KG1 (cell line): ENCODE measurements at places on chromosomes 16 and 17.

DNA sequence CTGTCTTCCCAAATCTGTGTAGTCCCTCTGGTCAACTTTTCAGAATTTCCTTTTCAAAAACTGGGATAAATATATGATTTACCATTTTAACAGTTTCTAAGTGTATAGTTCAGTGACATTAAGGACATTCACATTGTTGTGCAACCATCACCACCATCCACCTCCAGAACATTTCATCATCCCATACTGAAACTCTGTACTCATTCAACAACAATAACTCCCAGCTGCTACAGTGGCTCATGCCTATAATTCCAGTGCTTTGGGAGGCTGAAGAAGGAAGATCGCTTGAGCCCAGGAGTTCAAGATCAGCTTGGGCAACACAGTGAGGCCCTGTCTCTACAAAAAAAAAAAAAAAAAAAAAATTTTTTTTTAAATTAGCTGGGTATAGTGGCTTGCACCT is 131.0 kb downstream of the AATF start:
- no peak for DNase-seq

- DNase-seq = no peak
Observed at GRCh38 chr16:27657811-27658210, 107.9 kb downstream of the KATNIP start.

GRCh38 chr16:51968749-51969148 is 578.2 kb downstream of the TOX3 start:
- no peak for DNase-seq

DNA sequence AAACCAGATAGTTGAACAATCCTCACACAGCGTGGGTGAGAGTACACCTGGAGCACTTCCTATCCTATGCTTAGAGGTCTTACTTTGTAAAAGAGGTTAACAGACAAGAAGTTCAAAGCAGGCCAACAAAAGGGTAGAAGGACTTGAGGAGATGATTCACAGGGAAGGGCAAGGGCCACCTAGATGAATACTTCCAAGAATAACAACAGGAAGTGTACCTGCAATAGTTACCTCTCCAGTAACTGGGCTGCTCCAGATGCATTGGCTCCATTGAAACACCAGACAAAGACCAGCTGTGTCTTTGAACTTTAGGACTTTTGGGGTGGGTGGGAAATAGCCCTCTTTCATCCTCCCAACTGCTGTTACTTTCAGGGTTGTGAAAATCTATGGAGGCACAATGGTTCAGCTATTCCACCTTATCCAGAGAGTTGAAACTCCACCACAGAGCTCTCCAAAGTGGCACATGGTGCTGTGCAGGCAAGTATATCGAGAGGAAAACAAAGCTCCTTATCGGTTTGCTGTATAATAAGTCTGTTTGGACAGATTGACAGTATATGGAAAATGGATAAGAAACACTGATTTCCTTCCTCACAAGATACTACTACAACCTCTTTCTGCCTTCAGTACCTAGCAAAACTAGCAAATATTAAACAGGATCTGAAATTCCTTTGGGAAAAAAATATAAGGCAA is 22.7 kb downstream of the RNF43 start:
- DNase-seq = no peak

- no peak for DNase-seq
Observed at GRCh38 chr17:72696156-72696555, 396.3 kb downstream of the SLC39A11 start.

DNA sequence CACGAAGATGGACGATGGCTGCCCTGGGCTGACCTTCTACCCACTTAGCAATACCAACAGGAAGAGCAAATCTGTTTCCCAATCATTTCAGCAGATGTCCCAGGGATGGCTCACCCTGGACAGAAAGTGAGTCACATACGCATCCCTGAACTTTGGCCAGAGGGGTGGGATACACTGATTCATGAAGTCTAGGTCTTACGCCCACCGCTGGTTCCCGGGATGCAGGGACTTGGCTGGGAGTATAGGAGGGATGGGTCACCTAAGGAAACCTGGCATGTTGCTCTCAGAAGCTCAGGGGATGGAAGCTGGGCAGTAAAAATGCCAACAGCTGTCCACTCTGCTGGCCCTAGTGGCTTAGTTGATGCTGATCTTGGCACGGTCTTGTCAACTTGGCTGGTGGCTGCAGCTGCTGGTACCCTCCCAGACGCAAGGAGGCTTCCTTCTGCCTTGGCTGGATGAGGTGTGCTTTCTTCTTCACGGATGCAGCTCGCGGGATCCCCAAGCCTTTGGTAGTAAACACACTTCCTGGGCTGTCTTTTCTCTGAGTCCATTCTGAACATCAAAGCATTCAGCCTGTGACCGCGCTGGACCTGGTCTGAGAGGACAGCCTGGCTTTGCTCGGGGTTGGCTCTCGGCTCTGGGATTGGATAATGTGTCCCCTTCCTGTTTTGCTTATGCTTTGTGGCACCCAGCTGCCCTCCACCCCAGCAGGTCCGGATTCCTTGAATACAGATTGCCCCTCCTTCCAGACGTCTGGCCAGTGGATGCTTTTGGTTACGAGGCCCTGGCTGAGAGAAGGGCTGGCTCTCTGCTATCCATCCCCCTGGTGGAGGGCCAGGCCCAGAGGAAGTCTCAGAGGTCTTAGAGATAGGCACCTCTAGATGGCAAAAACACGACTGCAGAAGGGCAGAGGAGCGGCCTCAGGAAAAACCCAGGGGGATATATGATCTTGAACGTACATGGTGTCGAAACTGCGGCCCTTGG is 71.5 kb downstream of the RAP1GAP2 start:
- no peak for DNase-seq

- DNase-seq = no peak
Observed at GRCh38 chr17:45127548-45128300, 4.6 kb downstream of the PLCD3 start.

- DNase-seq = peak; percentile 12
Observed at GRCh38 chr17:38982858-38983746, 15.9 kb upstream of the FBXO47 start.

- DNase-seq = peak; percentile 47
Observed at GRCh38 chr17:51120357-51120738, 320 bp downstream of the SPAG9 start.

GRCh38 chr16:74083541-74083940 is 213.1 kb upstream of the PSMD7 start:
- DNase-seq = no peak

DNA sequence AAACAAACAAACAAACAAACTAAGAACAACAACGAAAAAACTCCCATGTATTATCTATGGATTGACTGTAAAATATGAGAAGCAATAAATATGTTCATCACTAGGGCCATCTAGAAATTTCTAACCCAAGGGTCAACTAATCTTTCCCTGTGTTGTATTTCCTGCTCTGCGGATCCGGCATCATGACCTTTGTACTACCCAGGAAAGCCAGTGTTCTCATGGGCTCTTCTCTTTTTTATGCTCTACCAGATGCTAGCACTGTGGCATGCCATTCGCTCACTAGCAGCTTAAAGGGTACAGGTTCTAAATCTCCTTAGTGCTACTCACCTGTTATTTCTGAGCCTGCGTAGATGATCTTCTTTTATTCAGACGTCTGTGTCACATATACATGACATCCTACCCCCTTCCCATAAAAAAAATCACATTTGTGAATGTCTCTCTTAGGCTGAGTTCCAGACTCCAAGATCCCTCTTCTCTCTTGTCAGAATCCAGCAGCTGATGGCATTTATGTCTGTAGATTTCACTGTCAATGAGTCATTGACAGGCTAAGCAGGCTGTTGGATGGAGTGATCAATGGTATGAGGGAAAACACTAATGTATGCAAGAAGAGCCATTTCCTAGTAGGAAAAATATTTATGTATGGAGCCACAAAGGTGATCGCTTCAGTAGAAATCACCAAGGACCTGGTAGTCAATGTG is 100.0 kb downstream of the WWOX start:
- no peak for DNase-seq

GRCh38 chr17:4944163-4944553 is 4.1 kb downstream of the RNF167 start:
- DNase-seq = no peak

- no peak for DNase-seq
Observed at GRCh38 chr17:49753959-49754391, 10.0 kb downstream of the FAM117A start.

DNA sequence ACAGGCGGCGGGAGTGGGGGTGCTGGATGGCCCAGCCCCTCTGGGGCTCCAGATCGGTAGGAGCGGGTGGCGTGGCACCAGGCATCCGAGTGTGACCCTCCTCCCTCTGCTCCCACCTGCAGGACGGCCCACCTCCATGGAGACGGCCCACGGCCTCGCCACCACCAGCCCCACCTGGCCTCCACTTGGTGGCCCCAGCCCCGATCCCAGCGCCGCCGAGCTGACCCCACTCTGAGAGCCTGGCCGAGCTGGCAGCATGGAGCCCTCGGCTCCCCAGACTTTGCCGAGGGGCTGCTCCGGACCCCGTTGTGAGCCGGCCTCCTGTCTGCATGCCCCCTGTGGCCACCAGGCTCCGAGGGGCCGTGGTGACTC is 4.7 kb upstream of the NUDT16L1 start:
- DNase-seq = no peak

DNA sequence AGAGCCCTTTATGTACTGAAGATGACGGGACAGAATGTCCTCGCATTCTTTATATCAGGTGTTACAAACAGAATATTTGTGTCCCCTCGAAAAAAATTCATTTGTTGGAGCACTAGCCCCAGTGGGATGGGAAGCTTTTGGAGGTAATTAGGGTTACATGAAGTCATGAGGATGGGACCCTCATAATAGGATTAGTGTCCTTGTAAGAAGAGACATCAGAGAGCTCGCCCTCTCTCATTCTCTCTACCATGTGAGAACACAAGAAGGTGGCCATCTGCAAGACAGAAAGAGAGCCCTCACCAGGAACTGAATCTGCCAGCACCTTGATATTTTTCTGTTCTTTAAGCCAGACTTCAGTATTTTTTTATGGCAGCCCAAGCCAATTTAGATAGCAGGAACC is 72.4 kb downstream of the SLC39A11 start:
- no peak for DNase-seq

DNA sequence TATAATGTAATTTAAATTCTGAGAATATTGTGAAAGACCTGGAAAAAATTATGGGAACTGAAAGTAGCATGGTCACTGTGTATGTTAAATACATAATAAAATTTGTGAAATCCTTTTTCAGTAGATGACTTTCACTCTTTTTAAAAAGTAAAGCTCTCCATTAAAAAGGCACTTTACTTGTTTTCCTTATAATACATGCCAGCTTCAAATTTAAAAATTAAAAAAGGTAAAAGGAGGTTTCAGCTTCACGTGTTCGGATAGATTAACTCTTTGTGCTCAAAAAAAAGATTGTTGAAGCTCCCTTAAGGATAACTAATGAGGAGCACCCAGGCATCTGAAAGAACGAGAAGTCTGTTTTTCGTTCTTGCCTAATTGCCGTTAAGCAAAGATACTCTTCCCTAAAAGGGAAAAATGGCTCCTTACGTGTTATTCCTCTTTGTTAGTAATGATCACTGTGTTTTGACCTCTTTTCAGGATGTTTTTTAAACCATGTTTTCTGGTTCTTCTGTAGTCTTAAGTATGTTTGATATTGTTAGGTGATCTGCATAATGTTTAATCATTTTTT is 87.8 kb downstream of the TUBD1 start:
- DNase-seq = no peak

DNA sequence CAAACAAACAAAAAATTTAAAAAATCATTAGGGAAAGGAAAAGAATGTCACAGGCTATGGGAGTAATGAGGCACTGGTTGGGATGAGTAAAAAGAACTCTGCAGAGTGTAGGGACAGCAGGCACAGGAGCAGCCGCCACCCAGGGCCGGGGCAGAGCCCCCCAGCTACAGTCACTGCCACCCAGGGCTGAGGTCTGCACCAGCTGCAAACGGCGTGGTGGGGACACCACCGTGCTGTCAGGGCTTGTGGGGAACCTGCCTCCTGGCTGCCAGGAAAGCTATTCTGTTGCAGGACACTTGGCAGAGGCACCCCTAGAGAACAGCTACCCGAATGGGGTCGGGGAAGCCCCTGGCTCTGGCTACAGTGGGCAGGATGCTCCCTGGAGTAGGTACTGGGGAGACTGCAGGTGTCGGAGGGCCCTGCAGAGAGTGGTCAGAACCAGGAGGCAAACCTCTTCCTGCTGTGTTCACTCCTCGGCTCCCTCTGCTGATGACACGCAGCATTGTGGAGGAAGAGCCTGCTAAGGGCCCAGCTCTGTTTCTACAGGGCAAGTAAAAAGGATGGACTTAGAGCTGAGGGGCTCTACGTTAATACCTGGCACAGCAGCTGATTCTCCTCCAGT is 32.3 kb upstream of the CAPN15 start:
- no peak for DNase-seq

GRCh38 chr16:14553447-14553846 is 76.6 kb downstream of the PARN start:
- DNase-seq = no peak

DNA sequence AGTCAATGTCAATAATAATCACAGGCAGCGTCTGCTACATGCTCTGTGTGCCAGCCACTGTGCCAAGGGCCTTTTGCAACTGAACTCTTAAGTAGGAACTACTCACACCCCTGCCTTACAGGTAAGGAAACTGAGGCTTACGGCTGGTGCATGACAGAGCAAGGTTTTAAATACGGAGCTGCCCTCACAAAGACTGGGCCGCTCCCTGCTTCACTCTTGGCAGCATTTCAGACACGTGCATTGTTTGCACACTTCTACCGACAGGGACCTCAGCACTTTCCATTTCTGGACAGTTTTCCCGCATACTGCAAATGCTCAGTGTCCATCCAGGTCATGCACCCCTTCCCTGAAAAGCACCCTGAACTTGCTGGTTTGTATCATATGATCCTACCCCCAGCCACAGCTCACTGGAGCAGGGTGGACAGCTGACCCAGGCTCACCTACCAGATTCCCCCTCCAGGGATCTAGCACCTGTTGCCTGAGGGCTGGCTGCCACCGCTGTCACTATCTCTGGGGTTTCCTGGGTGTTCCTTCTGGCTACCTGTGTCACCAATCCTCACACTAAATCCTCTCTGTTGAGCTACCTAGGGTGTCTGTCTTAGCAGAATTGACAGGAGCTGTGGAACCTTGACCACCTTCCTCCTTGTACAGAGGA is 142.9 kb downstream of the C16orf78 start:
- DNase-seq = no peak

DNA sequence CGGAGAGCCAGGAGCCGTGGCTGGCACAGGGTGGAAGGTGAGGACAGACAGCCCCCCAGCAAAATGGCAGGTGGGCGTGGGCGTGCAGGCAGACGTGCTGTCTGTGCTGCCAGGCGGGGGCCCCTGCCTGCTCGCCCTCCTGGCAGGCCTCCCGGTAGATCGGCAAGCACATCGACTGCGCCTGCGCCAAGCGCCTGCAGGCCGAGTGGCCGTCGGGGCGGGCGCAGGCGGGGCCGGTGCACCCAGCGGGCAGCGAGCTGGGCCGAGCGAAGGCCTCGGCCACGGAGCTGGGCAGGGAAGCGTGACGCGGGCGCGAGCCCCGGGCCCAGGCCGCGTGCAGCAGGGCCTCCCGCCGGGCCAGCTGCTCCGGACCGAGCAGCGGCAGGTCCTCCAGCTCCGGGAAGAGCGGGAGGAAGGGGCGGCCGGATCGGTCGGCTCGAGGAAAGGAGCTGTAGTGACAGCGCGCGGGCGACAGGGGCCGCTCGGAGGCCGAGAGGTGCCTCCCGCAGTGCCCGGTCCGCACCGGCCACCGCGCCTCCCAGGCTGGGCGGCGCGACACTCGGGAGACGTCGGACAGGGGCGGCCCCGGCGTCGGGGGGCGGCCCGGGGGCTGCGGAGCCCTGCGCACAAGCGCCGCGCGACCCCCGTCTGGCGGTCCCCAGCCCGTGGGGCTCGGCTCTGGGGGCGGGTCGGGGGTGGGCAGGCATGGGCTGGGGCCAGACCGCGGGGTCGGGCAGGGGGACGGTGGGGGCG is 16.9 kb downstream of the GRIN2C start:
- no peak for DNase-seq

- no peak for DNase-seq
Observed at GRCh38 chr16:88406096-88407041, 23.6 kb downstream of the ZNF469 start.

GRCh38 chr17:50257676-50258224 is 16.5 kb upstream of the TMEM92 start:
- DNase-seq = no peak
